Mesothelial cell of epicardium (in vitro differentiated cells): ENCODE measurements at places on chromosomes 7 and 10.

DNA sequence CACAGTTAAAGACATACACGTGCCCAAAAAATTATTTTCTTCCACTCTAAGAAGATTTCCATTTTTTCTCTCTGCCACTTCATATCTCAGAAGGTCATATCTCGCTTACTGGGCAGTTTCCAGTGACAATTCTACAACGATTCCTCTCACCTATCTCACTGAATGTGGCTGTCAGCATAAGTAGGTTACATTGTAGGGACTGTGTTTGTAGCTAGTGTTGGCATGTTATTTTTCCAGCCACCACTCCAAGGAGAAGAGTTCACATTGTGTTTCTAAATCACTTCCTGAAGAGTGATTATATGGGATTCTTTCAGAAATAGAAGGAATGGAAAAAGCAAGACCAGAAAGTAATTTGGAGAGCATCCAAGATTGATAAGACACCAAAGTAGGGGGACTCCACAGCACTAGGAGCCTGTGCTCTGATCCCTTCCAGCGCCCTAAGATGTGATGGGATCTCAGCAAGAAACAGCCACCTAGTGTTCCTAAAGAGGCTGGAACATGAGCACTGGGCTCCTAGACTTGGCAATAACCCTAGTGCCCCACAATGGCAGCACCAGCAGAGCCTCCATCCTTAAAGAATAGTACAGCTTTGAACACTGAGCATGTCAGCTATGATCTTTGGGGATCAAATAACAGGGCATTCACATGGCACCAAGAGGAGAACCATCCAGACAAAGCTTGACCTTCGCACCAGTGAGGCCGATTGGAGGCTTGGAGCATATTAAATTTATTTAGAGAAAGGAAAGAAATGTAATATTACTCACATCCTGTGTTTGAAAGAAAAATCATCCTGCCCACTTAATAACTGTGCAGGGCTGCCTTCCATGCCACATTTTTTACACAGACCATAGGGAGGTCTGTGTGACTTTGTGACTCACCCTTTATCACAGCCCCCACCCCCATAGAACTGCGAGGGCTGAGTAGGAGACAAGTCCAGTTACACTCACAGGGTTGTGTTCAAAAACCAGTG lies 51.8 kb downstream of the CAV1 start:
- DNase-seq: no peak

DNA sequence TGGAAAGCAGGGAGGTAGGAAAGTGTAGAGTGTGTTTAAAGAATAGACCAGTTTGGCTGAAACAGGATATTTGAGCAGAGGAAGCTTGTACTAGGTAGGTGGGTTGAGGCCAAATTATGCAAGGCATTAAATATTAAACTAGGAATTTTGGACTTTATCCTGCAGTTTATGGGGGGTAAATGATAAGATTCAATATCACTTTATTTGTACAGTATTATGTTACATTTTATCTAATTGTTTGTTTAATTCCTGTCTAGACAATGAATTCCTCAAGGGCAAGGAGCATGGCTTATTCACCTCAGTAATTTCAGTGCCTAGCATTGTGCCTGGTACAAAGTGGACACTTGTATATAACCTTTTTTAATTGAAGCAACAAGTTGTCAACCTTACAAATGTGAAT lies 125.9 kb downstream of the CFTR start:
- no peak for DNase-seq

DNA sequence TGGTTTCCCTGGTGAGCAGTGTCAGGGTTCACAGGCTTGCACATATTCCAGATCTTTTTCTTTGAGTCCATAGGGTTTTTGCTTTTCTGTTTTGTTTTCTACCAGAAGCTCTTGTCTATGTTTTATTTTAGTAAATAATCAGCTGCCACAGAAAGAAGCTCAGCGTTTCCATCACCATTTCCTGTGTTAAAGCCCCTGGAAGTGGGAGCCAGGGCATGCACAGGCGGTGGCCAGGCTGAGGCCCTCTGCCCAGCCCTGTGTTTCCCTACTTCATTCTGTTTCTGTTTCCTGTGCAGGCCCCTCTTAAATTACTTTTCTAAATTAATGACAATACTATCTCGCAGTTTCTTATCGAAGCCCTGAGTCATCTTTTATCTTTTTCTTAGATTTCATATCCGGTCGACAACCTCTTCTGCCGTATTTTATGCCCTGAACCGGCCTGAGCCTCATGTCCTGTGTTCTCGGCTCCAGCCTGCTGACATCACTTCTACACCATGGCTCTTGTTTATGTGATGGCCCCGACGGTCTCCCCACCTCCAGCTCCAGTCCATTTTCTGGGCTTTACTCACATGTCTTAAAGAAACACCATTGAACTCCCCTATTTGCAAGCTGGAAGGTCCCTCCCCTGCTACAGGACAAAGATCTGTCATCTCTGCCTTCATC lies 442.2 kb downstream of the TCERG1L start:
- no peak for DNase-seq

DNA sequence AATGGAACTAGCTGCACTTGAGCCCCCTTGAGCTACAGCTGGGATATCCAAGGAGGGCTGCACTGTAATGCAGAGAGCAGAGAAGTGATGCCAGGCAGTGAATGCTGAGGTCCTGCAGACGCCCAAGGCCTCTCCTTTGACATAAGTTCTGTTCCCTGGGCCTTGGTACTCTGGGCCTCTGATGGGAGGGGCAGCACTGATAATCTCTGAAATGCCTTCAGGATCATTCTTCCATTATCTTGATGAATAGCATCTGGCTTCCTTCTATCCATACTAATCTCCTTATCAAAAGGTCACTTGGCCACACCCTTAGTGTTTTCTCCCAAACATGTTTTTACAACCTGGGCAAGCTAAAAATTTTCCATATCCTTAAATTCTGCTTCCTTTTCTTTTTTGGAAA lies 6.9 kb downstream of the GRB10 start:
- DNase-seq: no peak
